ENCODE measurements at places on chromosomes 4 and X.

DNA sequence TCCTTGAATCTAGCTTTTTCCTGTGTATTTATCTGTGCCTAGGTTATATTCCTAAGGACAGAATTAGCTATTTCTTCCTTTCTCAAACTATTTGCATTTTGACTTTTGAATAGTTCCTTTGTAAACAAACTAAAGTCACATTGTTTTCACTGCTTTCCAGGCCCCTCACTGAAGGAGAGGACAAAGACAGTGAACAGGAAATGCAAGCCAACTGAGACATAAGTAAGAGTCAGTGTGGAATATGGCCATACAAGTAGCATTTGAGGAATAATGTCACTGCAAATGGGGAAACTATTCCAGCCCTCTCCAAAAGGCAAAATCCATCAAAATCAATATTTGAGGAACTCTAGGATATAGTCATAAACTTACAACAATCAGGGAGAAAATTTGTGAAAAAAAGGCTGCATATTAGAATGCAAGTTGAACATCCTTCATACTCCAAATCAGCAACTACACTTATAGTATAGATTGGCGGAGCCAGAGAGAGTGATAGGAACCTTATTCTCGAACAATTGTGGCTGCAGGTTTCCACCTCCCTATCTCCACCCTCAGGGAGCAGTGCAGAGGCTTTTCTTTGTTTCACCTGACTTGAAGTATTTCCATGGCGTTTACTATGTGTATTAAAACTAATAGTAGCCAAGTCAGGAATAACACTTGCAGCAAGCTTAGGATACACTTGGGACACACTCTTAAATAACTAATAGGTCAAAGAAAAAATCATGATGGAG lies 1110.4 kb upstream of the ADGRL3 start:
- DNase-seq: no peak

DNA sequence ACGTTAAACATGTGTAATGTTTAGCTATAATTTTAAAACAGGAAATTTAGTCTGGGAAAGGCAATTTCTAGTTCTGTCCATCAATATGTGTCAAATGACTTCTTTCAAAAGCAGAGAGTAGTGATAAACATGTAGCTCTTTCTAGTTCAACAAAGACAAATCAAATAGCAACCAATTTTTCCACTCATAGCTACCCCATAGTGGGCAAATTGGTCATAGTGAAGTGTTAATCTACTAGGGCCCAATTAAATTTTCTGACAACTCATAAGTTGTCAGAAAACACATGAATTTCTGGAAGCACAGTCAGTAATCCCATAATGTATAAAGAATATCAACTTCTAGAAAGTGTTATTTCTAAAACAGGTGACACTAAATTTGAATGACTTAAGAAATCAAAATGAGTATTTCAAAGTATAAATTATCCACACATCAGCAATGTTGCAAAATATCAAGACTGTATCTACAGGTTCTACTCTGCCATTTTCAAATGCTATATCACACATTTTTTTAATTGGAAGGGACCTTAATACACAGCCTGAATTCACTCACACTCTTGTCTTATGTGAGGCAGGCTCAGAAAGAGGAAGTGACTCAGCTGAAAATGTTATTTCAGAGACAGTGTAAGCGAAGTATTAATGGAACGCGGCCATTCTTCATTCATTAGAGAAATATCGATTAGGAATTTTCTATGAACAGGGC lies 7.7 kb downstream of the OCIAD2 start:
- DNase-seq: no peak

DNA sequence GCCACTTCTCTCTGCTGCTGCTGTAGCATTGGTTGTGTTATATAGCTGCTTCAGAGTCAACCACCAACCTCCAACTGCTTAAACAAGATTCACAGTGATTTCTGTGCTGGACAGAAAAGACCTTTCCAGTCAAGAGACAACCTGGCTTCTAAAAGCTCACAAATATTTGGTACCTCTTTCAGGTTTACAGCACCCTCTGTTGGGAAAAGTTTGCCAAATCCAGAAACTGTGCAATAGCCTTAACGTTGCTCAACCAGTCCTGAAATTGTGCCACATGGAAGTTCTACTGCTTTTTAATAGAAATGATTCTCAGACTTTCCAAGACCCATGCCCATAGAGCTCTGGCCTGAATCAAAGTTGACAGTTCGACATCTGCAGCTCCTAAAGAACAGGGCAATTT lies 842.1 kb upstream of the HTR2C start:
- DNase-seq: no peak

GRCh38 chr4:155491336-155492120 lies 114.8 kb upstream of the MAP9 start:
- no peak for DNase-seq

DNA sequence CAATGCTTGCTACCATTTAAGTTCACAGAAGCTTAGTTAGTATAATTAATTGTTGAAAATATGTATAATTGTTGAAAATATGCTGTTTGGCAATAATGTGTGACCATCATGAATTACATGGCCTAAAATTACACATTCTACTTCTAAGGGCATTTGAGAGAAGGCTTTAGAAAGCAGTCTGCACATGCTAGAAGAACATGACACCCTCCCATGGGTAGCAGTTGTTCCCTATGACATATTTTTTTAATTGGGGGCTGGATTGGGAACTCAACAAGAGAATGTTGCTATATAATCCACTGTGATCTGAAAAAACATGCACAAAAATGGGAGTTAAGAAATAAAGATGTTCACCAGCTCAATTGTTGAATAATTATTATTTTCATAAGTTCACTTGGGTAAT lies 331.4 kb downstream of the ARHGAP24 start:
- no peak for DNase-seq

GRCh38 chr4:171644430-171645057 lies 168.7 kb upstream of the GALNTL6 start:
- no peak for DNase-seq

- DNase-seq: no peak
Observed at GRCh38 chr4:38671592-38671940, 7.6 kb downstream of the KLF3 start.

GRCh38 chrX:70479922-70480659 lies 35.5 kb downstream of the DLG3 start:
- no peak for DNase-seq

DNA sequence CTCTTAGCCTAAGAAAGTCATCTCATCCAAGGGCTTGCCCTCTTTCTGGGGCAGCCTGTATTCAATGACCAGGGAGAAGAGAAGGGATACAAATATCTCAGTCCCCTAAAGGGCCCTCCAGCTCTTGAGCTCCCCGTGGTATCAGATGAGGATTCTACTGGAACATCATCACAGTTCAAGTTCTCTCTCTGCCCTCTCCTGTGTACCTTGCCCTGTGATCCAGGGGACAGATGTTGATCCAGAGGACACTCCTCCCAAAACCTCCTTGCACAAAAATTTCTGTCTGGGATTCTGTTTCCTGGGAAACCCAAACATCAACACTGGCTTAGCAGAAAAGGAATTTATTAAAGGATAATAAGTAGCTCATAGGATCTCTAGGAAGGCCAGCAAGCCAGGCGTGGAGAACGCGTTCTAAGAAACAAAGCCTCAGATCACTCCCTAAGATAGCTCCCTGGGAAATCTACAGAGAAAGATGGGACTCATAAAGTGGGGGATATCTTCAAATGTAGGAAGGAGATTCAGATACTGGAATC lies 296.3 kb upstream of the KLF3 start:
- DNase-seq: no peak

GRCh38 chr4:26724534-26724933 lies 136.1 kb upstream of the STIM2 start:
- no peak for DNase-seq

DNA sequence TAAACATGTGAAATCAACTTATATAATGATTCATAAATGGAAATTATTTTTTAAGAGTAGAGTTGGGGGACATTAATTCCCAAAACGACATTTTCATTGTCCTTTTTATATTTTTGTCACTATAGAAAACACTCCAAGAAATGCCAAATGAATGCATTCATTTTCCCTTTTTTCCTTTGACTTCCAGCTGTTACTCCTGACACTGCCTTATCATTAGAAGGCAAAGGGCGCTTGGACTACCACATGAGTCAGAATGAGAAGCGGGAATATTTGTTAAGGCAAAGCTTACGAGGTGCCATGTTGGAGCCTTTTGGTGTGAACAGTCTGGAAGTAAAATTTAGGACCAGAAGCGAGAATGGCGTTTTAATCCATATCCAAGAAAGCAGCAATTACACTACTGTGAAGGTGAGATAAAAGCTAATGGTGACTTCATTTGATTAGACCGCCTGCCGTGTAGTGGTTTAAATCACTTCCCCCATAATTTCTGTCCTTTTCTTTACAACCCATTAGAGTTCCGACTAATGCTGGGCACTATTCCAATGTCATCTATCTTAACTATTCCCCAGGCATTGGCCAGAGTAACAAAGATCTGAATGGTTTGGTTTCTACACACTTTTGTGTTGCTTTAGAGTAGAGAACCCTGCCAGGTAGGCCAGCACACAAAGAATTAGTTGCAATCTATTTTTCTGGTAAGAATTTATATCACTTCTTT lies 166.7 kb downstream of the FAT4 start:
- no peak for DNase-seq

GRCh38 chrX:130915302-130915701 lies 12.3 kb upstream of the ENOX2 start:
- no peak for DNase-seq

GRCh38 chr4:61985426-61985825 lies 785.3 kb downstream of the ADGRL3 start:
- no peak for DNase-seq

DNA sequence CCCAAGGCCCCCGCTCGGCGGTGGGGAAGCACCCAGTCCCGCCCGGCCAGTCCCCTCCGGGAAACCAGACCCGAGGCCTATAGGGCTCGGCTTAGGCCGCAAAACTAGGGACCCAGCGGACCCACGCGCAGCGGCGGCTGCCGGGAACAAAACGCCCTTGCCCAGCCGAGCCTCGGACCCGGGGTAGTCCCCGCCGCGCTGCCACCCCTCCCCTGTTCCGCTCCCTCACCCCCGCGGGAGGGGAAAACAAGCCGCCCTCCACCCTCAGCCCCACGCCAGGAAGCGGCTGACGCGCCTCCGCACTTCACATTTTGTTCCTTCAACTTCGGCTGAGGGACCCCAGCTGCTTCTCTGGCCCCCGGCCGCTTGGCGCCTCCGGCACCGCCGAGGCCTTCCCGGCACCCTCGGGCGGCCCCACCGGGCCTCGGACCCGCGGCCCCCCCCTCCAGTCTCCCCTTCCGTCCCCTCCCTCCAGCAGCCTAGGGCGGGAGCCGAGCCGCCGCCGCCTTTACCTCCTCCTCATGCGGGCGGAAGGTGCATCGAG lies 694 bp downstream of the PDS5A start:
- no peak for DNase-seq

- no peak for DNase-seq
Observed at GRCh38 chrX:97027384-97027922, 143.7 kb downstream of the RPA4 start.

DNA sequence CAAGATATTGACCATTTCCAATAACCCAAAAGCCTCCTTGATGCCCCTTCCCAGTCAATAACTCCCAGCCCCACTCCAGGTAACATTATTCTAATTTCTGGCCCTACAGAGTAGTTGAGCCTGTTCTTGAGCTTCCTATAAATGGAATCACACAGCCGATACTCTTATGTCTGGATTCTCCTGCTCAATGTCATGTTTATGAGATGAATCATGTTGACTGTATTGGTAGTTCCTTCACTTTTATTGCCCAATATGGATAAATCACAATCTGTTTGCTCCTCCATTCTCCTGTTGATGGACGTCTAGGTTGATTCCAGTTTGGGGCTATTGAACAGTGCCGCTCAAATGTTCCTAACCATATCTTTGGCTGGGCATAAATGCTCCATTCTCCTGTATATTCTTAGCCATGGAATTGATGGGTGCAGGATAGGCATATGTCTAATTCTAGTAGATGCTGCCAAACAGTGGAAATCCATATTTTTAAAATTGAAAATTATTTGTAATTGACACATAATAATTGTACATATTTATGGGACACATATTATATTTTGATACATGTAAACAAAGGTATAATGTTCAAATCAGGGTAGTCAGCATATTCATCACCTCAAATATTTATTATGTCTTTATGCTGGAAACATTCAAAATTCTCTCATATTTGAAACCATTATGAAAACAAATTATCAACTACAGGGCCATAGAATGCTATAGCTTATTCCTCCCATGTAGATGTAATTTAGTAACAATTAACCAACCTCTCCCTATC lies 40.5 kb upstream of the SLC2A9 start:
- no peak for DNase-seq

- DNase-seq: no peak
Observed at GRCh38 chr4:144948009-144948408, 150.0 kb downstream of the ANAPC10 start.

GRCh38 chr4:41360214-41360920 lies 103.6 kb downstream of the UCHL1 start:
- no peak for DNase-seq

- DNase-seq: no peak
Observed at GRCh38 chrX:140504371-140505324, at the start of gene SOX3. SOX3 (minus strand) TSS chrX:140505069; CDS start chrX:140505060, 9 bp downstream.

GRCh38 chr4:157550028-157550427 lies 329.5 kb downstream of the GRIA2 start:
- no peak for DNase-seq

DNA sequence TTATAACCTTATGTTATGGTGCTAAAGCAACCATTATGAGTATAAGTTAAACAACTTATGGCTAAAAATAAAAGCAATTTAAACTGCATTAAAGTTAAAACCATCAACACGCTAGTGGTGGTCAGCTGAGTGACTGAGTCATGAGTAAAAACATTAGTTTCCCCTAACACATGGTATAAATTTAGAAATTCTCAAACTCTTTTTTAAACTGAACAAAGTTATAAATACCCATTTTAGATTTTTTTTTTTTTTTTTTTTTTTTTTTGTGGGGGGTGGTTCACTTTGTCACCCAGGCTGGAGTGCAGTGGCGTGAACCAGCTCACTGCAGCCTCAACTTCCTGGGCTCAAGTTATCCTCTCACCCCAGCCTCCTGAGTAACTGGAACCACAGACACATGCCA lies 5.4 kb upstream of the BBS7 start:
- no peak for DNase-seq

- no peak for DNase-seq
Observed at GRCh38 chr4:17814140-17814539, 3.4 kb downstream of the NCAPG start.

DNA sequence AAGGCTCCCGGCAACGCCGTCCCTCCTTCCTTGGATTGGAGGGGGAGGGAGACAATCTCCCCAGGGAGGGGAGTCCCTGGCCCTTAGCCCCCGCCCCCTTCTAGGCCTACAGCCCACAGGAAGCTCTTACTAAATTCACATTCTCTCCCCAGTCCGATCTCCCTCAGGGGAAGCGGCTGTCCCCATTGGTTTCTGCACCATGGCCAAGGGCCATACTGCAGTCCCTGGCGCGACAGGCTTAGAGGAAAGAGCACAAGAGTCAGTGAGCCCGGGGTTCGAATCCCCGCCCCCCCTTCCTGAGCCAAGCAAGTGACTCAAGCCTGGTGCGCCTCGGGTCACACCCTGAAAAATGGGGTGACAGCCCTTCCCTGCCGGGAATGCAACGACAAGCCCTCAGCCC lies 1.1 kb downstream of the ABLIM2 start:
- no peak for DNase-seq

DNA sequence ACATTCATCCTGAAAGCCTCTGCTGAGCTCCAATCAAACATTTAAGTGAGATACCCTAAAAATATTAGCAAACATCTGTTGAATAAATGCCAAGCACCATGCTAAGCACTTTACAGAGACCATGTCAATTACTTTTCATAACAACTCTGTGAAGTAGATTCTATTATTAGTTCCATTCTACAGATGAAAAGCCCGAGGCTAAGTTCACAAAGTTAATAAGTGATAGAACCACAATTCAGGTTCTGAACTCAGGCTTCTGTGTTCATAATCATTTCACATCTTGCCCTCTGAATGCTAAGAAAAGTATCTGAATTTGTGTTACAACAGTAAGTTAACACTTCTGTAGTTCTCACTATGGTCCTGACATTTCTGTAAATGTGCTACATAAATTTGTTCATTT lies 27.4 kb downstream of the SEL1L3 start:
- no peak for DNase-seq
